ENCODE measurements at places on chromosomes 2 and 18.

- no peak for DNase-seq
These were observed 331.8 kb downstream of the ALK start for GRCh38 chr2:29589440-29590103.

DNA sequence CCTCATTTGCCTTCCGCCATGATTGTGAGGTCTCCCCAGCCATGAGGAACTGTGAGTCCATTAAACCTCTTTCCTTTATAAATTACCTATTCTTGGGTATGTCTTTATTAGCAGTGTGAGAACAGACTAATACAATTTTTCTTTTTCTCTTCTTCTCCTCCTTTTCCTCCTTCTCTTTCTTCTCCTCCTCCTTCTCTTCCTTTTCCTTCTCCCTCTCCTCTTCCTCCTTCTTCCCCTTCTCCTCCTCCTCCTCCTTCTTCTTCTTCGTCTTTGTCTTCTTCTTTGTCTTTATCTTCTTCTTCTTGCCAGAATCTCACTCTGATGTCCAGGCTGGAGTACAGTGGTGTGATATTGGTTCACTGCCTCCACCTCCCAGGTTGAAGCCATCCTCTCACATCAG lies 20.2 kb downstream of the SKA1 start:
- no peak for DNase-seq

DNA sequence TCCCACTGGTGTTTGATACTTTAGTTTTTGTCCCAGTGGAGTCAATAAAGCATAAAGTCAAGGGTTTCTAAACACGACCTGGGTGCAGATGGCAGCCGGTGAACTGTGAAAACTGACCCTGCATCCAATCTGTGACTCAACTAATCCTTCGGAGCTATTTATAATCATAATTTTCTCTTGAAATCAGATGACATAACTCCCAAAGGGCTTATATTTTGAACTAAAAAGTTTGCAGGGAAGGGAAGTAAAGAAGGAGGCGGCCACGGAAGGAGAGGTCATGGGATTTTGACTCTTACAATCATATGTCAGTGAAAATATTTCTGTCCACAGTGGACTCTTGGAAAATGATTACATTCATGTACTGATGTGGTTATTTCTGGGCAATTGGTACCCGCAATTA lies 178.5 kb downstream of the PDE1A start:
- no peak for DNase-seq

DNA sequence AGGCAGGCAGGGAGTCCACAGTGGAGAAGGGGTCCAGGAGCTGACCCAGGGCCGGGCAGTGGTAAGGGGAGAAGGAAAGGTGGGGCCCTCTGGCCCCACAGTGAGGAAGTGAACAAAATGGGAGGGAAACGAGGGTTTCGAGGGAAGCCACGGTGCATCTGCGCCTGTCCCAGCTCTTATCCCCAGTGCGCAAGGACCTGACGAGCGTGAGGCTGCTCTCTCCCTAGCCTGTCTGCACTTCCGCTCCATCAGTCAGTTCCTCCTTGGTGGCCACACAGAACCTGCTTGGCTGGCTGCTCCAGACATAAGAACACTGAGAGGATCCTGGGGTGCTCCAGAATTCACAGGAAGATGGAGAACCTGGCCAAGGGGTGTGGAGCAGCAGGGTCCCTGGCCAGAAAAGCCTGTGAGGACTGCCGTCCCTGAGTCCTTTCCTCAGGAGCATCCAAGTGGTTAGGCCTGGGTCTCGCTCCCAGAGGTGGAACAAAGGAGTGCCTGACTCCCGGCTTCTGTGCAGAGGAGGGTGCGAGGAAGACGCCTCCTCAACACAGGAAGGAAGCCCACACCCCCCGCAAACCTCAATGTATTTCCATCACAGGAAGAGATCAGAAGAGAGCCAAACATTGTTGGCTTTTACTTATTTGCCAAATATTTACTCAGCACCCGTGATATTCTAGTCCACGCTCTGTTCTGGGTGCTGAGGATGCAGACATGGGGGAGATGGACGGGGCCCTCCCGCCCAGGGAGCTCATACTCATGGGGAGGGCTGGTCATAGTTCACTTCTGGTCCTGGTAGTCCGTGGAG lies 43.7 kb upstream of the SEMA4C start:
- no peak for DNase-seq

- no peak for DNase-seq
These were observed 23.6 kb upstream of the CATIP start for GRCh38 chr2:218332920-218333645.

DNA sequence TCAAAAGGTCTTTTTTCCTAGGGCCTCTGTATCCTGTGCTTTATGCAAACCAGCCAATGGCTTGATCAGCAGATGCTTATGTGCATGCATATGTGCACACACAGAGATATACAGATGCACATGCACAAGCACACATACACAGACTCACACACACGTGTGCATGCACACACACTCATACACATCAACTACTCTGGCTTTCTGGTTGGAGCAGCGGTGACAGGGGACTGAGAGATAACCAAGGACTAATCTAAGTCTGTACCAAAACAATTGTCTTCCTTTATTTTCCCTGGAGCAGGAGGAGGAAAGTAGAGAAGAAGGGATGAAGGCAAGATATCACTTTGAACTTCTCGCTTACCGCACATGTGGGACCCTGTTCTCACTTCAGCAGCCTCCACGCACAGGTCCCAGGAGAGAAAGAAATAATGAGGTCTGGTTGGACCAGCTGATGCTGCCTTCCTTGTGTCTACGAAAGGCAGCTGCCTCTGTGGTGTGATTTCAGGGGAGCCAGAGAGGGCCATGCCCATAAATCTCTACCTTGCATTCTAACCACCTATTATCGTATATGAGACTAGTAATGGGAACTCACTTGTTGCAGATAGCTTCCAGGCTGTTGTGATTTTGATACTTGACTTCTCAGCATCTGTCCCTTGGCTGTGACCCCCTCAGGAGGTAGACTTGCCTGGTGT lies 338.0 kb downstream of the EN1 start:
- no peak for DNase-seq

DNA sequence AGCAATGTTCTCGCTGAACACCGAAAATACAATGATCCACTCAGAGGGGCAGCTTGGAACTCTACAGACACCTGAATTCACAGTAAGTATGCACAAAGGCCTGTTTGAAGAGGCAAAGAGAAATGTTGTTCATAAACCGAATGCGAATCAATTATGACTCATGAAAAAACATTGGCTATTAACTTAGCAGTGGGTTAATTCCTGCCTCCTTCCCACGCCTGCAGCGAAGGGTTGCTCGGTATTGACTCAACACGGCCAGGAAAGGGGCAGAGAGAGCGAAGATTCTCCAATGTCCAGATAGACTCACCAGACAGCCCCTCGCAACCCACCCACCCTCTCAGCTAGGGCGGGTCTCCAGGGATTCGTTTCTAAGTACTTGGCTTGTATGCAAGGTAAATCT lies 9.4 kb downstream of the CRACDL start:
- DNase-seq: no peak

DNA sequence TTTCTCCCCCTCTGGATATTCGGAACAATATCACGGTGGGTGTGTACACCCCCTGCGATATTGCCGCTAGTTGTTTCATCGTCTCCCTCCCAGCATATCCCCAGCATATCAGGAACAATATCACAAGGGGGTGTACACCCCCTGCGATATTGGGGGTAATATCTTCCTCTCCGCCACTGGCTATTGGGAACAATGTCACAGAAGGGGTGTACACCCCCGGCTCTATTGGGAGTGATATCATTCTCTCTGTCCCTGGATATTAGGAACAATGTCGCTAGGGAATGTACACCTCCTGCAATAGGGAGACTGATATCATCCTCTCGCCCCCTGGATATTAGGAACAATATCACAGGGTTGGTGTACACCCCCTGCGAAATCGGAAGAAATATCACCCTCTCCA lies 1932.0 kb downstream of the SUCLG1 start:
- no peak for DNase-seq

GRCh38 chr18:26809346-26809745 lies 56.2 kb downstream of the AQP4 start:
- DNase-seq: no peak

DNA sequence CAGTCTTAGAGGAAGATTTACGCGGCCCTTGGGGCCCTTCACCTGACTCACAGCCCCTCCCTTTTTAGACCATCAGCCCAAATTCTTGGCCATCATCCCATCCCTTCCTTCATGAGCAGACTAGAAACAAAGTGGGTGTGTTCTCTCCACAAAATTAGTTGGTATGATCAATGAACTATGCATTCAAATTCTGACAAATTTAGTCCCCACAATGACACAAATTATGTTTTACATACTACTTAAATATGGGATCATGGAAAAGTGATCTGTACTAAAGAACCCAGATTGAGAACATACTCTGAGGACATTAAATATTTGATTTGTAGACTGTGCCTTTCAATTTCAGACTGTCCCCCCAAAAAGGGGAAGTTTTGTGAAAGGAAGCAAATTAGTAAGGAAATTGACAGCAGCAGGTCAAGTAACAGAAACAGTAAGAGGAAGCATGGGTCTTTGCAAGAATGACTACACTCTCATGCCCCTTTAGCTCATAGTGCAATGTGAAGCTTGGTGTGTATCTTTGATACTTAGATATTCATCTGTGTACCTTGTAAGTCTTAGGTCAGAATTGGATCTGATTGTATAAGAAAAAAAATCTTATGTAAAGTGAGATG lies 2.2 kb upstream of the MAPRE2 start:
- no peak for DNase-seq

DNA sequence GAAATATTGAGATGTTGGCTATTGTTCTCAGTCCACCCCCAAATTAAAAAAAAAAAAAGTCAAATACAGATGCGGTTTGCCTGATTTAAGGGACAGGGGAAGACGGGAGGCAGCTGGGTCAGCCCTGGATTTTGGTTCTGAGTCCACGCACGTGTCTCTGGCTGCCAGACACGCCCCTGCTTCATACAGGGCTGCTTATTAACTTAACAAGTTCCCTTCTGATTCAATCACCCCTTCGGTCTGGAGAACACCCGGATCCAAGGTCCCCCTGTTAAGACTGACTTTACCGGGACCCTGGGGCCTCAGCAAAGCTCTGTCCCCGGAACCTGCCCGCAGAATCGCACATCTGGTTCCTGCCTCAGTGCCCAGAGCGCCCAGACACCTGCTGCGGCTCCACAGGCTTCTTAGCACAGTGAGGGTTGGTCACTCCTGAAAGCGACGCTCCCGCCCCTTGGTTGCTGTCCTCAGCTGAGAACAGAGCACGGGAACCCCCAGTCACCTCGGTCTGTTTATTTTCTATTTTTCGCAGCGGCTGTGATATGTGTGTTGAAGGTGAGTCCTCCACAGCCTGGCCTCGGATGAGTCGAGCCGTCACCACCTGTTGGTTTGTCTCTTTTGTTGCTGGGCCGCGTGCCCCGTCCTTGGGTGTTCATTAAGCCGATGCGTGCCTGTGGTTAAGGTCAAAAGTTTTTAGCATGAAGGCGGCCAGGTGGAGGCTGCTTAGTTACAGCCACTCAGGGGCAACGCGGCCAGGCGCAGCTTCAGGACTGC lies 57.2 kb downstream of the RTP5 start:
- DNase-seq: no peak

- DNase-seq: no peak
These were observed 52.0 kb downstream of the EIPR1 start for GRCh38 chr2:3325458-3326181.

Data from Peyer's patch (tissue), 4 donors.